Osteocyte (in vitro differentiated cells): ENCODE measurements at places on chromosomes 5 and 9. TPM values are rescaled to one million over a fixed set of nuclear protein-coding genes. Genes with fewer than 3 reads are reported as not detected.

Gene ENTREP1
- total RNA-seq, result 0.24 and 0.26 TPM in 2 replicates

DNA sequence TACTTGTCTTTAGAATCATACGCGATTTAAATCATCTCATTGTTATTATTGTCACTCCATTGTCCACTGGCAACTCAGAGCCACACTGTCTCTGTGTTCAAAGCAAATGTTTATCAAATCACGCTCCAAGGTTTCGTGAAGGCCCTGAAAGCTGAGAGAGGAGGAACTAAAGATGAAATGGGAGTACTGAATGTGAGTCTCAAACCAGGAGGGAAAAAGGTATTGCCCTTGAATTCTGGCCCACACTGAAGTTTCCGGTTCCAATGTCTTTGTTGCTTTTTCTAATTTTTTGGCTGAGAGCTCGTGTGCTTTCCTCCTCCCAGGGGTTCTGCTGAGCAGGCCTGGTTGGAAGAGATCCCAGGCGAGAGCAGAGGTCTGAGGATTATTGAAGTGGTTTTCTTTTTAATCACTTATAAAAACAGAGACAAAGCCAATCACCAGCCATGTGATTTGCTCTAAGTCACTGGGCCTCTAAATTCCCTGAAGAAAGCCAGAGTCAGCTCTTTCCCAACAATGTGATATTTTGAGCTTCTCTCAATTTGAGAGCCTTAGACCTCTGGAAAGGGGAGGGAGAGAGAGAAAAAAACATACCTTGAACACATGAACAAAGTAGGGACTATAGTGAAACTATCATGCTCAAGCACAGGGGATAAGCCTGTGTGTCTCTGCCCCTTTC is 420.8 kb upstream of the GRAMD2B start:
- H3K27me3 ChIP-seq, result peaks cover 2% of the 10 kb centered on the region
- DNase-seq, result no peak
- peak overlapping the region; percentile 41 for H3K4me3 ChIP-seq
- no peaks in the 10 kb centered on the region for H3K36me3 ChIP-seq
- peaks cover 47% of the 10 kb centered on the region for H3K4me1 ChIP-seq

DNA sequence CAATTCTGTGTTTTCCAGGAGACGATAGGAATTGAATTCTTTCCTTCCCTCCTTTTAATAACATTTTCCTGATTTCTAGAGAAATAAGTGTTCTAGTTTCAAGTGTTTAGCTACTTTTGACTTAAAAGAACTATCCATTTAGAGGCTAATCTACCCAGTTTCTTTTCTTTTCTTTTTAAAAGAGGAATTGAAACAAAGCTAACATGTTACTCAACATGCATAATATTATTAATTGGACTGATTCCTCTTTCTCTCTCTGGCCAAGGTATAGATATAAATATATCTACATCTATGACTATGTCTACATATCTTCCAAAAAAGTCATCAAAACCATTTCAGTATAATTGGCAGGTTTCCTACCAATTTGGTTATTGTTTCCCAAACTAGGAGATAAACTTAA is 309.8 kb downstream of the TRPM3 start:
- H3K27ac ChIP-seq, result no peak overlapping the region
- no peaks in the 10 kb centered on the region for H3K4me1 ChIP-seq
- no peak overlapping the region for H3K4me3 ChIP-seq
- DNase-seq, result no peak
- peaks cover 23% of the 10 kb centered on the region for H3K27me3 ChIP-seq

- no peak for DNase-seq
- no peaks in the 10 kb centered on the region for H3K36me3 ChIP-seq
- H3K4me1 ChIP-seq, result no peaks in the 10 kb centered on the region
- peaks cover 3% of the 10 kb centered on the region for H3K27me3 ChIP-seq
These were observed 788.4 kb downstream of the TLE4 start for GRCh38 chr9:80359941-80360881.

- no peak overlapping the region for H3K4me3 ChIP-seq
These were observed 17.7 kb upstream of the FAM174A start for GRCh38 chr5:100517301-100517974.

Gene ADAMTS12
- 13.9 and 15.5 TPM in 2 replicates for total RNA-seq

Gene C1QTNF3
- total RNA-seq, result 3.3 and 4.8 TPM in 2 replicates

Gene RORB
- total RNA-seq, result not detected in 2 replicates

Gene CCDC192
- not detected in 2 replicates for total RNA-seq

Gene SH2D3C
- 19.3 and 20.4 TPM in 2 replicates for total RNA-seq

- DNase-seq, result no peak
- H3K27me3 ChIP-seq, result no peaks in the 10 kb centered on the region
- peaks cover 40% of the 10 kb centered on the region for H3K4me1 ChIP-seq
- no peaks in the 10 kb centered on the region for H3K36me3 ChIP-seq
- H3K4me3 ChIP-seq, result no peak overlapping the region
These were observed 45.1 kb upstream of the DAB2 start for GRCh38 chr5:39469777-39470415.

Gene TCF7
- 0.57 and 0.67 TPM in 2 replicates for total RNA-seq

Gene FBN2
- total RNA-seq, result 1,151 and 1,312 TPM in 2 replicates

Gene ACSL6
- not detected in 2 replicates for total RNA-seq

Gene OR1J2
- total RNA-seq, result not detected in 2 replicates
